AG20443 (cell line): ENCODE measurements at places on chromosomes 1 and 21.

GRCh38 chr1:178751046-178751445, 26.0 kb downstream of the RALGPS2 start:
- no peak for DNase-seq

- no peak for DNase-seq
Observed at GRCh38 chr1:116986421-116987255, 14.9 kb upstream of the CD101 start.

GRCh38 chr1:117225931-117226330, 15.2 kb upstream of the VTCN1 start:
- no peak for DNase-seq

DNA sequence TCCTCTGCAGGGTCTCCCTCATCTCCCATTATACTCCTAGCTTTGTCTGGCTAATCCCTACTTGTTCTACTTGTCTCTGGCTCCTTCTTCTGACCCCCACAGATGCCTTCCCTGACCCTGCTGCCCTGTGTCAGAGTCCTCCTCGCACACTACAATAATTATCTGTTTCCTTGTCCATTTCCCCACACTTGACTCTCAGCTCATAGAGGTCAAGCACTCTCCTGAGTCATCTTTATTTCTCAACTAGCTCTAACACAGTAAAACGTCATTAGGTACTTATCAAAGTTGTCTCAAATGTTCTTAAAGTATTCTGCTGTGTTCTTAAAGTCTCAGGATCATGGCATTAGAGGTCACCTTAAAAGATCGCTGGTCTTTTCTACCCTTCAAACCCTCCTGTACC, 47.1 kb downstream of the C8A start:
- DNase-seq, result peak; percentile 67

- DNase-seq, result no peak
Observed at GRCh38 chr1:156076609-156077429, 5.4 kb downstream of the MEX3A start.
